ENCODE measurements at places on chromosomes 16 and 17.

DNA sequence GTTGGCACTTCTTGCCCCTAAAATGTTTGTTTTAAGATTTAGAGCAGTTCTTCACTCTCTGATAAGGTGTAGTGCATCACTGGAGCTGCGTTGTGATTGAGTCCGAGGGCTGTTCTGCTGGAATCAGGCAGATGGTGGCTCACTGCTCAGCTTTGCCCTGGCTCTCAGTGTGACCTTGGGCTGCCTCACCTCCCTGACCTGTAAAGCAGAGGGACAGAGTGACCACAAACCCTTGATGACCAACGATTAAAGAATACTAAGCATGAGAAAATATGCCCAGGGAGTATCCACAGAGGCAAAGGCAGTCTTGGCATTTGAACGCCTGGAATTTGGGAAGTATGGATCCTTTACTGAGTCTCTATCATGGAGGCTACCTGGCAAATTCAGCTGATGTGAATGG, 18.1 kb downstream of the CMIP start:
- no peak for DNase-seq

DNA sequence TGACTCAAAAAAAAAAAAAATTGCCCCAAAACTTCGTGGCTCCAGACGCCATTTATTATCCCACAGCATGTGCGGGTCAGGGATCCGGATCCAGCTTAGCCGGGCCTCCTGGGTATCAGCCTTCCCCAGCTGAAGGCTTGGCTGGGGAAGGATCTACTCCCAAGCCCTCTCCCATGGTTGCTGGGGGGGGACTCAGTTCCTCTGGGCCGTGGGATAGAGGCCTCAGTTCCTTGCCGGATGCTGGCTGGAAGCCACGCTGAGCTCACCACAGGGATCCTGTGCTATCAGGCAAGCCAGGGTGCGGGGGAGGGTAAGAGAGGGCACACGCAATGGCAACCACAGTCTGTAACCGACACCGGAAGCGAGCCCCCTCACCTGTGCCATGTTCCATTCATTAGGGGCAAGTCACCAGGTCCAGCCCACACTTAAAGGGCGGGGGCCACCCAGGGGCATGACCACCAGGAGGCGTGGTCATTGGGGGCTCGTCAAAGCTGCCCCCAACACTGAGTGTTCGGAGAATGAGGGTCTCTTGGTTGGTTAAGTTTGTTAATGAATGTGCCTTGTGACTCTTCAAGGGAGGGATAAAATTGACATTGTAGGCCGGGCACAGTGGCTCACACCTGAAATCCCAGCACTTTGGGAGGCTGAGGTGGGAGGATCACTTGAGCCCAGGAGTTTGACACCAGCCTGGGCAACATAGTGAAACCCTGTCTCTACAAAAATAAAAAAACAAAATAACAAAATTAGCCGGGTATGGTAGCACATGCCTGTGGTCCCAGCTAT, 210.0 kb upstream of the GSE1 start:
- DNase-seq, result no peak

- DNase-seq, result no peak
Observed at GRCh38 chr17:63399856-63400255, 46.2 kb downstream of the CYB561 start.

DNA sequence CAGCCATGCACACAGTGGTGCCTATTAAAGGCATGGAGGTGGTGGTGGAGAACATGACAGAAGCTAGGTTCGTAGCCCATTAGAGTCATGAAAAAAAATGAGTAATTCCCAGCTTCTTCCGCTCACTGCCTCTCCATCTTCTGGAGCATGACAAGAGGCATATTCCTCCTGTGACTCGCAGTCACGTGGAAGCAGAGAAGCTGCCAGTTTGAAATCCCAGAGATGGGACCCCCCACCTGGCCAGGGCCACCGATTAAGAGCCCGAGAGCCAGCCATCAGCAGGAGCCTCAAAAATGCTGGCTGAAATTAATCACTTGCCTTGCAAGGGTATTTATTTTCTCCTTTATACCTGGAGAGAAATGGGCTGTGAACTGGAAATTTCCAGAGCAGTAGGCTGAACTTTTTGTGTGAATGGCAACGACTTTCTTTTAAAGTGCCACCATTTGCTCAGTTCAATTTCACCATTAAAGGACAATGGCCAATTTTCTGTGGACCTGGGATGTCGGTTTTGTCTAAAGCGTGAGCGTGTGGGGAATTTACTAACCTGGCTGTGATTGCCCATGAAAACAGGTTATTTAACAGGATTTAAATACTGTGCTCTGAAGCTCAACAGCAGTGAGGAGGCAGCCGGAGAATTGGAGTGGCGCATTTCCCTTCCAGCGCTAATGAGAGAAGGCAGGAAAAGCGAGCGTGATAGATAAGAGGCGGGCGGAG, 189.7 kb upstream of the SDK2 start:
- DNase-seq, result no peak

GRCh38 chr16:47713225-47713595, 252.1 kb downstream of the PHKB start:
- no peak for DNase-seq

DNA sequence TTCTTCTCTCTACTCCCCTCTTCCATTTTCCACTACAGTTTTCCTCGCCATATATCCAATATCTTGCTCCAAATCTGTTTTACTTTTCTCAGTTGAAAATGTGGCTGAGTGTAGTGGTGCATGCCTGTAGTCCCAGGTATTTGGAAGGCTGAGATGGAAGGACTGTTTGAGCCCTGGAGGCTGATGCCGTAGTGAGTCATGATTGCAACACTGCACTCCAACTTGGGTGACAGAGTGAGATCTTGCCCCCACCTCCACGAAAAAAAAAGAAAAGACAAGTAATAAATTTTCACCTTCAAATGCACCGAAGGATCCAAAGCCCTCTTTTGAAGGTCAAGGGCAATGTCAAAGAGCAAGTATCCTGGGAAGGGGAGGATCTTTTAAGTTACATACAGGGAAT, 592.3 kb downstream of the TMEM114 start:
- DNase-seq, result no peak

DNA sequence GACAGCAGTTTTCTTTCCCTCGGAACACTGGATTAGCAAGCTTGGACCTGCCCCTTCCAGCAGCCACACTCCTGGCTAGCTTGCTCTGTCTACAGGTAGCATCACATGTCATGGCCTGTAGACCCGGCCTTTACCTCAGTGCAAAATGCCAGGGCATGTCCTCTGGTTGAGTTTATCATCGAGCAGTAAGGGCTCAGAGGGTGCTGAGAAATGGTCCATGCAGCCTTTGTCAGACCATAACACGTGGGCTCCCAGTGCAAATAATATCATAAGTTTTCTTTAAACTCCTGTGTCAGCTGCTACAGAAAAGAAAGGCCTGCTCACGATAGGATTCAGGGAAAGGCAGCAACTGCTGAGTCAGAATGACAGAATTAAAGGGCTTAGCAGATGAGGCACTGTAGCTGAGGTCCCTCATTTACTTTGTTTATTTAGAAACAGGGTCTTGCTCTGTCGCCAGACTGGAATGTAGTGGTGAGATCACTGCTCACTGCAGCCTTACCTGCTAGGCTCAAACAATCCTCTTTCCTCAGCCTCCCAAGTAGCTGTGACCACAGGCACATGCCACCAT, 8.0 kb upstream of the GNA13 start:
- no peak for DNase-seq

DNA sequence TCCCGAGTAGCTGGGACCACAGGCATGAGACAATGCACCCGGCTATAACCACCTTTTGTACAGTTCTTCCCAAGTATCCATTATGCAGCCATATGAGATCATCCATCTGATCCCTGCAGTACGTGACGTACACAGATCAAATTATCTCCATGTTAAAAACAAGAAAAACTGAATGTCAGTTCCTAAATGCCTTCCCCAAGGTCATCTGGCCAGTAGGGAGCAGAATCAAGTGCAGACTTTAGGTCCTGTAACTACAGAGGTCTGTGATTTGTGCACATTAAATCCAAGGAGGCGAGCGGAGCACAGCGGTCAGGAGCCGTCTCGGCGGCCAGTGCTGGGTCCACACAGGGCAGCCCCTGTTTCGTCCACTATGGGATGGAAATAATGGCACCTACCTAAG, 23.7 kb downstream of the ZCCHC14 start:
- DNase-seq, result no peak

- DNase-seq, result no peak
Observed at GRCh38 chr16:10979717-10980601, 35.6 kb downstream of the CLEC16A start.

DNA sequence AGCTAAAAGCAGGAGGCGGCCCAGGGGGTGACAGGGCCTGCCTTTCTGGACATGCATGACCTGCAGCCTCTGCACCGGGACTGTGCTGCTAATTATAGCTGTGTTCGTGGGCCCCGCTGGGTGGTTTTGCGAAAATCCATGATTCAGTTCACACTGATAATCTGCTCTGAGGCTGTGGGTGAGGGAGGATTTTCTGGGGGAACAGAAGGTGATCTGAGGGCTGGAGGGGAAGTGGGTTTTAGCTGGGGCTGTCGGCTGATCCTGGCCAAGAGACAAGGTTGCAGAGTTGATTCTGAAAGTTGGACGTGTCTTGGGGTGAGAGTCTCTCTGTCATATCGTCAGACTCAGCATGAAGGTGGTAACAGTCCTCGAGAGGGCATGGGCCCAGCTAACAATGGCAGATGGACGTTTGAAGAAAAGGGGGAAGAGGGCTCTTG, 187.5 kb upstream of the ZNF469 start:
- DNase-seq, result no peak

- no peak for DNase-seq
Observed at GRCh38 chr17:70675070-70675590, 505.8 kb downstream of the KCNJ2 start.

DNA sequence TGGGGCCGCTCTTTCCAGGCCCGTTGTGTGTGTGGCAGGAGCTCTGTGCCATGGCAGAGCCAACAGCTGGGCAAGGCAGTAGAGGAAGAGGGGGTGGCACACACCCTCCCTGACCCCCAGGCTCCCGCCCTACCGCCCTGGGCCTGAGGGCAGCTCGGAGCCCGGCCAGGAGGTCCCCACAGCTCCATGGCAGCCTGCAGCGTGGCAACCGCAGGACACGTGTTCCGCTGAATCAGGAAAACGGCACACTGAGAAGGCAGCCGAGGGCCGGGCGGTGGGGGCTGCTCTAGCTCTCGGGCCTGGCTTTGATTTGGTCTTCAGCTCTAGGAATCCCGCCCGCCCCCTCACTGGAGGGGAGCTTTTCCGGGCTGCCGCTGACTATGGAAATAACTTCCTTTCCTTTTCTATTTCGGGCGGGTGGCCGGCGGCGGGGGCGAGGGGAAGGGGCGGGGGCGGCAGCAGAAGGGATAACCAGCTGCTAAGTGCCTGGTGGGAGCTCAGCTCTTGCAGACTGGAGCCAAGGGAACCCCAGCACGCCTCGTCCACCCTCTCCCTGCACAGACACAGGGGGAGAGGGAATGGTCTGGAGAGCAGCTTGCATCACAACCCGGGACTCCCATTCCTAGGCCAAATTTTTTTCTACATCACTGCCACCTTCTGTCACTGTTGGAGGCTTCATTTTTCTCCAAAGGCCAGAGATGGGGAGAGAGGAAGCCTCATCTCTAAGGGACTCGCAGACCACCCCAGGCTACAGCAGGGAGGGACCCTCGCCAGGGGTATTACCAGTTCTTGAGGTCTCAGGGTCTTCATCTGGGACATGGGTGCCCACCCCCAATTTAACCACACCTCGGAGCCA, 24.8 kb upstream of the MRPS23 start:
- DNase-seq, result no peak

- DNase-seq, result no peak
Observed at GRCh38 chr17:43430936-43431713, 32.3 kb downstream of the ARL4D start.

DNA sequence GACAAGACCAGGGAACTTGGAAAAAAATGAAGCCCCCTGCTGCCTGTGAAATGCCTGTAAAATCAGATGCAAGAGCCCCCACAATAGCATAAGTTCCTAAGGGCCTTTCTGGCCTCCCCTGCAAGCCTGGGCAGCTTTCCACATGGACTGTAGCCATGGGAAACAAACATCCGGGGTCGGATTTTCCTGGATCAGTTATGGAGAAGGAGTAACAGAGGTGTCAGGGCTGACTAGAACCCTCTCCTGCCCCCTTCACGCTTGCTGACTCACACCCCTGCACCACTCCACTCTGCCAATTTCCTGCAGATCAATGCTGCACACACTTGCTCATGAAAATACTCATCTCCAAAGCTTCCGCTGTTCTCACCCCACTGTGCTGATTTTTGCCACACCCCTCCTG, 258.6 kb downstream of the CBLN1 start:
- no peak for DNase-seq

DNA sequence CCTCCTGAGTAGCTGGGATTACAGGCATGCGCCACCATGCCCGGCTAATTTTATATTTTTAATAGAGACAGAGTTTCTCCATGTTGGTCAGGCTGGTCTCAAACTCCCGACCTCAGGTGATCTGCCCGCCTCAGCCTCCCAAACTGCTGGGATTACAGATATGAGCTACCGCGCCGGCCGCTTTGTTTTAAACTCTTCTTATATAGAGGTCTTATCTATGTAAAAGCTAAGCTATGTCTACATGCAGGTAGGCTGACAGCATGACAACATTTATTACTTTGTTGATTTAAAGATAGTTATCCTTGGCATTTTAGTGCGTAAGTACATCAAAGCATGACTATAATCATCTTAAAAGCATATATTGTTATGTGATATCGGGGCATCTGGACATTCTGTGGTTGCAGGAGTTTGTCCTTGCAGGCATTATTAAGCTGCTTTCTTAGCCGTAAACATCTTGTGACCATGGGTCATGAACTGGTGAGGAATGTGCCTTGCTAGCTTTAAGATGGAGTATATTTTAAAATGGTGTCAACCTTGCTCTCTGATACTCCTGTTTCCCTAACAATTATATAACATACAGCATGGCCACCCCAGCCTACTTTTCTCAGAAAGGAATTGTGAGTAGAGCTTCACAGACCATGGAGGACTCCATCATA, 45.8 kb upstream of the TAOK1 start:
- DNase-seq, result no peak

DNA sequence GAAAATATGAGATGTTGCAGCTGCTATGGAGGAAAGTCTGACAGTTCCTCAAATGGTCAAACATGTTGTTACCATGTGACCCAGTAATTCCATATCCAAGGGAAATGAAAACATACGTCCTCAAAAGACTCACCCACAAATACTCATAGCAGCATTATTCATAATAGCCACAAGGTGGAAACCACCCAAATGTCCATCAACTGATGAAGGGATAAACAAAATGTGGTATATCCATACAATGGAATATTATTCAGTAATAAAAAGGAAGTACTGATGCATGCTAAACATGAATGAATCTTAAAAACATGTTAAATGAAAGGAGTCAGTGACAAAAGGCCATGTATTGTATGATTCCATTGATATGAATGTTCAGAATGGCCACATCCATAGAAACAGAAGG, 140.2 kb downstream of the PITPNC1 start:
- DNase-seq, result no peak
